ENCODE measurements at places on chromosomes 1 and 21.

- DNase-seq: no peak
Measured at GRCh38 chr1:4393191-4393590, 261.2 kb upstream of the AJAP1 start.

DNA sequence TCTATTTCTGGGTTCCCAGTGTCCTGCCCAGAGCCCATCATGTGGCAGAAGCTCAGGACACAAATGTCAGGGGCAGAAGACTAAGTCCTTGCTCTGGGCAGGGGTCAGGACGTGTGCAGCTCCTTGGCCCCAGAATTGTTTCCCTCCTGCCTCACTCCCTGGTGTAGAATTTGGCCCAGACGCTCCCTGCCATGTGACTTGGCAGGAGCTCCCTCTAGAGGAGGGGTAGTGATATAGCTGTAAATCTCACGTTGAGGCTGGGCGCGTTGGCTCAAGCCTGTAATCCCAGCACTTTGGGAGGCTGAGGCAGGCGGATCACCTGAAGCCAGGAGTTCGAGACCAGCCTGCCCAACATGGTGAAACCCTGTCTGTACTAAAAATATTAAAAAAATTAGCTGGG, 91.2 kb downstream of the UBIAD1 start:
- DNase-seq: no peak

DNA sequence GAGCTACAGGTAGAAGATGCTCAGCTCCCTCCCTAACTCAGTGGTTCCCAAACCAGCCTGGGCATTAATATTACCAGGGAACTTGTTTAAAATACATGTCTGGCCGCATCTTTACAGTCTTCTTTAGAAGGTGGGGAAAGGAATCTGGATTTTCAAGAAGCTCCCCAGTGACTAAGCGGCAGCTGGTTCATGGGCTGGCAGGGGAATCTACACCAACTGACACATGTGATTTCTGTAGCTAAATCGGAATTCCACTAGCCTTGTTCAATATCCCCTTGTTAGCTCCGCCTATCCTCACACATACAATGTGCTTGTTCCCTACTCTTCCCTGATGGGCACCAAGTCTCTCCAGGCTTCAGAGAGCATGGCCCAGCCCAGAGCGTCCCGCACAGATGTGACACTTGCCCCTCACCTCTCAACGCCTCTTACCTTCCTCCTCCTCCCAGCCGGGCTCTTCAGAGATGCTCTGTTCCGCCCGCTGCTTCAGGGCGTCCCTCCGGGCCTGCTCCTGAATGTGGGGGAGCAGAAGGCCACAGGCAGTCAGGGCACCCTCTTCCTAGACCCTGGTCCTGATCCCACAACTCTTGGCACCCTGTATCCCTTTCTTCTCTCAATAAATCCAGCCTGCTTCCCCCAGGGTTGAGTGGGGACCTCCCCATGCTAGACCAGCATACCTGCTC, 15.3 kb downstream of the TSSK3 start:
- no peak for DNase-seq

GRCh38 chr1:47562799-47563198, 125.0 kb downstream of the FOXD2 start:
- DNase-seq: no peak
